ENCODE measurements at places on chromosomes 5 and 9.

DNA sequence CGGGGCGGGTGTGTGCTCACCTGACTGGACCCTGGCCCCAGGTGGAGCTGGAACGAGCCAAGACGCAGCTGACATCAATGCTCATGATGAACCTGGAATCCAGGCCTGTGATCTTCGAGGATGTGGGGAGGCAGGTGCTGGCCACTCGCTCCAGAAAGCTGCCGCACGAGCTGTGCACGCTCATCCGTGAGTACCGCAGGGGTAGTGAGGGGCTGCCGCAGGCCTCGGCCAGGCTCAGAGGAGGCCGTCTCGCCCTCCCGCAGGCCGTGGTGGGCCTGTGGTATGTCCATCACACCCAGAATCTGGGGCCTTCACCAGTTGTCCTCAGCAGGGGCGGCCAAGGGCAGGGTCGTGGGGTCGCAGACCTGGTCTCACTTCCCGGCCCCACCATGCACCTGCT is 11.3 kb downstream of the PMPCA start:
- DNase-seq = no peak

DNA sequence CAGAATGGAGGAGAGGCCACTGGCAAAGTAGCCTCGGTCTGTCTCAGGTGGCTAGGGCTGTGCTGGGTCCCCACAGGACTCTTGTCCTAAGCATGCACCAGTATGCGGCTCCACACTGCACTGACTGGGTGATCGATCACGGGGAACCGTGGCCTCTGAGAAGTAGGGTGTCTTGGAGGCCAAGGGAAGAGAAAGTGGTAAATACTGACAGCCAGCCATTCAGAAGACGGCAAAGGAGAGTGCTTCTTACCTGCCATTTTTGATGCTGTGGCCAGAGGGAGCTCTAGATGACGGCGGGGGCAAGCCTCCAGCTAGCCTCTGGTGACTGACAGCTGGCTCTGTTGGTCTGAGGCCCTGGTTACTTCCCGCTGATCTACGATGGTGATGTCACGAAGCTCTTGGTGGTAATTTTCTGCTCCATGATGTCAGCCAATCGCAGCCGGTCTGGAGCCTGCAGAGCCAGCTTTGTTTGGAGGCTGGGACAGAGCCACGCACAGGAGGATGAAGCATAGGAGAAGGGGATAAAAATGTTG is 40.4 kb upstream of the GADD45G start:
- DNase-seq = no peak

GRCh38 chr9:87336914-87337333 is 160.7 kb upstream of the DAPK1 start:
- no peak for DNase-seq

- no peak for DNase-seq
Measured at GRCh38 chr5:68074048-68074632, 141.4 kb upstream of the PIK3R1 start.

DNA sequence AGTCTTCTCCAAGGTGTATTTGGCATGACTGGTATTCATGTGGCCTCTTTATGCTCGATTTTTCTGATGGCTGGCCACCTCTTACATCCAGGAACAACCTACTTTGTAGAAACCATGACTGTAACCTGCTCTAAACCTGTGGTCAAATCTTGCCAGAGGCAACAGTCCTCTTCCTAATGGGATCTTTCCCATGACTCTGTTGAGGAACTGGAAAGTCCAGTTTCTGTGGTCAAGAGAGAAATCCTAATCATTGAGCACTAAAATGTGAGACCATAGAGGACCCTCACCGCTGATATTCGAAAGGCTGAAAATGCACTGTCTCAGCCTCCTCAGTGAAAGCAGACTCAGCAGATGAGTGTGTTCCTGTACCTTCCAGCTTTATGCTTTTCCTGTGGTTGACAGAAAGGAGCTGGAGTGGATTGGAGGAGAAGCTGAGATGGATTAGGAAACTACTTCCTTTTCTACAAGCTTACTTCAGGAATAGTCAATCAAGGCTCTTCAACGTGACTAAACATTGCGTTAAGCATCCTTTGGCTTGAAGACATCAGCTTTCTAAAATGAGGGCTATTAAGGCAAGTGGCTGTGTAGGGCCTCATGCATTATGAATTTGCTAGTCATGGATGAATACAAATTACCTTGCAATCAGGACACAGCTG is 69.7 kb upstream of the DAPK1 start:
- DNase-seq = no peak

DNA sequence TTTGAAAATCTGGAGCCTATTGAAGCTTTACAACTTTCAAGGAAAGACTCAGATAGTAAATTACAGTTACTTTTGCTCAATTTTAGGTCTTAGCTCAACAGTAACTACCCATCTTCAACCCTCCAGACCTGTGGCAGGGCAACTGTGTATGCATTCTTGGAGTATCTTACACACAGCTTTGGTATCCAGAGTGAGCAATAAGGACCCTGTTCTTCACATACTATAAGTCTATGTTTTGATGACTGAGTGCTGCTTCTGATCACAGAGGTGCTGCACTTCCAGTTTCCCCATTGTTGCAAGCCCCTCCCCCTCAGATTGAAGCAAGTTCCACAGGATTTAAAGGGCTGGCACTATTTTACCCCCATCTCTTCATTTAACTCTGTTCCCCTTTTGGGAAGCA is 737.4 kb upstream of the GRAMD2B start:
- DNase-seq = no peak

DNA sequence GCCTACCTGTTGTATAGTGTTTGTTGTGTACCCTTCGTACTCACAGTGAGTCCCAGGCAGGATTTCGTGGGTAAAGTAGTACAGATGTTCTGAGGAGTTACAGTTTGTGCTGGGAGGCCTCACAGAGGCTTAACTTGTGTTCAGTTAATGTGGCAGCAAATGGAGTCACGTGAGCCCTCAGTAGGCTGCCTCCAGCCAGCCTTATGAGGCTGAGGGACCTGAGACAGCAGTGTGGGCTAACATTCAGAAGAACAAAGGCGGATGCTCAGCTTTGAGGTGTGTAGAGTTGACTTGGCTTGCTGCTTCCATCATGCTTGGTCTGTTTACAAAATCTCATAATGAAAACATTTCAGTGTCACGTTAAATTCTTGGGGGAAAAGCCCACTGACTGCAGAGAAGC is 118.1 kb downstream of the TRIO start:
- no peak for DNase-seq

Measured in mesothelial cell of epicardium (in vitro differentiated cells).